ENCODE measurements at places on chromosomes 1 and 21. TPM values are rescaled to one million over a fixed set of nuclear protein-coding genes. Genes with fewer than 3 reads are reported as not detected.

The ITGB2 gene
- under 0.01 TPM for total RNA-seq

The CBR3 gene
- 11.0 TPM for total RNA-seq

The DNALI1 gene
- total RNA-seq = 0.65 TPM

The NEXN gene
- total RNA-seq = 3.0 TPM

The MAN1C1 gene
- under 0.01 TPM for total RNA-seq

The LYPD8 gene
- not detected for total RNA-seq

The PODN gene
- total RNA-seq = 0.65 TPM

The MCOLN2 gene
- total RNA-seq = not detected

The FMO1 gene
- total RNA-seq = not detected

The FCRL6 gene
- total RNA-seq = 0.30 TPM

The OR2AK2 gene
- not detected for total RNA-seq

The C1QTNF12 gene
- total RNA-seq = 0.32 TPM

The SLC9C2 gene
- total RNA-seq = not detected

The PRAMEF33 gene
- not detected for total RNA-seq

The OR10J1 gene
- total RNA-seq = not detected

The DRAXIN gene
- total RNA-seq = 0.15 TPM

The CHRNB2 gene
- total RNA-seq = not detected

The PROK1 gene
- total RNA-seq = not detected

The RIPPLY3 gene
- not detected for total RNA-seq

The PIGV gene
- total RNA-seq = 7.1 TPM

The KRTAP21-2 gene
- total RNA-seq = not detected

The HAPLN2 gene
- total RNA-seq = not detected

The TLCD4 gene
- not detected for total RNA-seq

The FAM110D gene
- total RNA-seq = 2.1 TPM

The SPTA1 gene
- under 0.01 TPM for total RNA-seq

The NR0B2 gene
- not detected for total RNA-seq

The IGSF3 gene
- 0.97 TPM for total RNA-seq

The ALPL gene
- not detected for total RNA-seq

The KCNE2 gene
- not detected for total RNA-seq

Data from epithelial cell of umbilical artery (primary cell).